CD8-positive, alpha-beta T cell (primary cell): ENCODE measurements at places on chromosomes 13 and 19.

DNA sequence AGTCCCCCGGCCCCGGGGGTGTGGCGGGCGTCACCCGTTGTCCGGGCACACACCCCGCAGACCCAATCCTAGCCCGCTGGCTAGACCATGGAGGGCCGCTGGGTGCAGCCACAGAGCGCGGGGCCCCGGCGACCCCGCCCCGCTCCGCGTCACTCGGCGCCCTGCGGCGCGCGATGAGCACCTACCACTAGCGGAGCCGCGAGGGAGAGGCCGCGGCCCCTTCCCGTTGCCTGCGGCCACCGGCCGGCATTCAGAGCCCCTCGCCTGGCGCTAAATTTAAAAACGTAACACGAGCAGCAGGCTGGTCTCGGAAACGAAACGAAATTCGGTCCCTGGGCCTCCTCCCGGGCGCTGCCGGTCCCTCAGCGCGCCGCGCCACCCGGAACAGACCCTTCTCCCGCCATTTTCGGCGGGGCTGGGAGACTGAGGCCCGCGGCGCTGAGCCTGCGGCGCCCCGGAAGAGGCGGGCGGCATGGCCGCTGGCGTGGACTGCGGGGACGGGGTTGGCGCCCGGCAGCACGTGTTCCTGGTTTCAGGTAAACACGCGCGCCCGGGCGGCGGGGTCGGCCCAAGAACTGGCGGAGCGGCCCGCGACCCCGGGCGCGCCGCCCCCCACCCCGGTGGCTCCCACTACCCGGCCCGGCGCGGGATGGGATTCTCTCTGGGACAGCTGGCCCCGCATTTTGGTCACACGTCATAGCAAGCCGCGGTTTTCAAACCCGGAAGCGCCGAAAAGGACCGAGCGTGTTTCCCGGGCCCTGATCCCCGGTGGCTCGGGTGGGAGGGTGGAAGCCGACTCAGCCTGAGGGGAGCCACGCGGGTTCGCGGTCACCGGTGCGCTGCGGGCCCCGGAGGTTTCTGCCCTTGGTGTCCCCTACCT is at the start of gene RNASEH2B:
Gene RNASEH2B (plus strand): TSS at position 187 of the 880 bp plus-strand sequence. CDS start 286 bp downstream, at position 473.
- DNase-seq, result peak; percentile 80

- DNase-seq, result no peak
These were observed 379.2 kb upstream of the MIR17HG start for GRCh38 chr13:90968166-90968904.

DNA sequence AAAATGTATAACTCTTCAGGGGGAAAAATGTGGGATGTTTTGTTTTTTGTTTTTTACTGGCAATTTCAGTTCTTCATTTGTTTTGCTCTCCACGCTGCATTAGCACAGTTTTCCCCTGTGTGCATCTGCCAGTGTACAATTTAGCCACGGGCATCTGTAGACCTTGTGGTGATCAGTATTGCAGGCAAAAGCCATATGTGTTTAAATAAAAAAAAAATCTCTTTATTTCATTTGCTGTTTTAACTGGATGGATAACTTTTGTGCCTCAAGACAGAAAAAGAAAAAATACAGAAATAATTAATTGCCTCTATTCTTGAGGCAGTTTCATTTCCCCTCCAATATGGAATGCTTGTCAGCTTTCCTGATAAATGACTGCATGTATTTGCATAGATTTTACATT is 7.9 kb upstream of the MAB21L1 start:
- no peak for DNase-seq

- no peak for DNase-seq
These were observed 1.8 kb downstream of the APOC4 start for GRCh38 chr19:44943801-44944249.

- no peak for DNase-seq
These were observed 154.9 kb upstream of the KLF12 start for GRCh38 chr13:74289107-74289506.

DNA sequence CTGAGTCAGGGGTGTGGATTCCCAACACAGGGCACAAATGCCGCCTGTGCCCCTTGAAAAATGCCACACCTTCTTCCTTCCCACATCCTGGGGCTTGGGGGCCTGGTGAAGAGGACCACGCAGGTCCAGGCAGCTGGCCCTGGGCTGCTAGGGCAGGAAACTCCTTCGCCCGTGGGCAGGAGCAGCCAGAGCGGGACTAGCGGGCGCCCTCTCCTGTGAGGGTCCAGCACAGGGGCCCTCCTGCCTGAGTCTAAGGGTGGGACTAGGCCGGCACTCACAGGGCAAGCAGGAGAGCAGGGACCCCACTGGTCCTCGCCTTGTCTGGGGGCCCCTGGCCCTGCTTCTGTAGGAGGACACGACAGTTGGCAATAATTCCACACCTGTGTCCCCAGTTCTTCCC is 7.5 kb upstream of the CEBPA start:
- no peak for DNase-seq

DNA sequence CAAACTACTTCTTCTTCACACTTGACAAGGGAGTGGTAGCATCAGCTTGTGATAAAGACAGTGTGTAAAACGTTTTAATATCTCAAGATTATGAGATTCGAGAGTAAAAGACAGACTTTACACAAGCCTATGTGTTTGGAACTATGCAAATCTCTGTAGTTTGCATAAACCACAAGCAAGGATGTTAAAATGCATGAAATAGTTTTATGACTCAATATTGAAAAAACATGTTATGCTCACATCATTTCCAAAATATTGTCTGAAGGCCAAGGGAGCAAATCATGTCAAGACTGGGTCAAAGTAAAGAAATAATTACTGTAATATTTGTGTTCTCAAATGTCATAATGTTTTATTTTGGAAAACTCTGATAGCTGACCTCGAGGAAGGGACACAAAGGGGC is 316.8 kb upstream of the KLF12 start:
- no peak for DNase-seq

GRCh38 chr13:66665991-66666390 is 564.1 kb downstream of the PCDH9 start:
- DNase-seq, result no peak

DNA sequence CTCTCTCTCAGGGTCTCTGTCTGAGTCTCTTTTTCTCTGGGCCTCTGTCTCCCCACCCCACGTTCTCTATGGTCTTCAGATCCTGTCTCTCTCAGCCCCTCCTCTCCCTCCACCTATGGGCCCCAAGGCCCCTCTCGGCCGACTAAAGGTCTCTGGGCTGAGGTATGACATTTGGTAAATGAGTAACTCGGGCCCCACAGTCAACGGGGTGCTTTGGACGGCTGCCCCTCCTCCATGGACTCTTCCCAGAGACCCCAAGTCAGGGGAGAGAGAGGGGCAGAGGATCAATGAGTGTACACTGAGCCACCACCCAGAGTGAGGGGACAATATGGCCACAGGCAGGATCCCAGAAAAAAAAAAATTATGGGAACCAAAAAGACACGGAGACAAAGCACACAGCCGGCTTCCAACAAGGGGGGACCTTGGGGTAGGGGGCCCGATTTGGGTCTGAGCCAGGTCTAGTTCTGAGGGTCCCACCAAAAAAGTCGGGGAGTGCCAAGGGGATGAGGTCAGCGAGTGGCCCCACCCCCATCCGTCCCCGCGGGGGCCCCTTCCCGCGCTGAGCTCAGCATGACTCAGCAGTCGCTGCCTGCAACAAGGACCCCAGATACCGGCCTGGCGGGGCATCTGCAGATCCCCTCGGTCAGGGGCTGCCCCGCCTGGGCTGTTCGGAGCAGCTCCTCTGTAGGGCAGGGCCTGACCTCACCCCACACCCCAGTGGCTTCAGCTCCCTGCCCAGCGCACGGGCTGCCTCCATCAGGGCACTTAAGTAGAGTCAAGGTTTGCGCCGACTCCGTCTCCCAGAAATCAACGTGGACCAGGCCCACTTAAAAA is 1.5 kb upstream of the FTL start:
- DNase-seq, result peak; percentile 47

GRCh38 chr13:99154064-99154463 is 46.6 kb upstream of the UBAC2 start:
- no peak for DNase-seq

- DNase-seq, result peak; percentile 36
These were observed 1.7 kb downstream of the TGFBR3L start for GRCh38 chr19:7916103-7916954.

GRCh38 chr19:38650172-38650775 is 2.8 kb downstream of the ACTN4 start:
- DNase-seq, result no peak

- DNase-seq, result no peak
These were observed 41.1 kb downstream of the ZNF729 start for GRCh38 chr19:22327321-22327720.

DNA sequence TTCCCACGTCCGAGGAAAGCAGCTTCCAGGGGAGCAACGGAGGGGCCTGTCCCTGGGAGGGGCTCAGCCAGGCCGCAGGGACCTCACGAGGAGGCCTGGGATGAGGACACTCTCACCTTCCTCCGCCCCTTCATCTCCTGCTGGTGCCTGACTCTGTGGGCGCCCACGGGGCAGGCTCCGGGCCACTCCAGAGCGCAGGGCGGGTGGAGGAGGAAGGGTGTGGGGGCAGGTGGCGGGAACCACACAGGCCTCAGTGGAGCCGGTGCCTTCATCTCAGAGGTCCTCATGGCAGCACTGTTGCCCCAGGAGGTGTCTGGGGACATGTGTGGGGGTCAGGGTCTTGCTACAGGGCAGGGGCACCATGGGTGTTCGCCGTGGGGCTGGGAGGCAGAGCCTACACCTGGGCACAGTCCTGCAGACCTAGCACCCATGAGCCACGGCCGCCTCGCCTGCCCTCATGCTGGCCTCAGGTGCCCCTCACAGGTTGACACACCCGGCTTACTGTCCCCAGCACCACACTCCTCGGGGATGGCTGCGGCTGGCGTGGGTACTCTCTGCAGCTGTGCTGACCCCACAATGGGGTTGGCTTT is 10.1 kb upstream of the TMEM255B start:
- no peak for DNase-seq

DNA sequence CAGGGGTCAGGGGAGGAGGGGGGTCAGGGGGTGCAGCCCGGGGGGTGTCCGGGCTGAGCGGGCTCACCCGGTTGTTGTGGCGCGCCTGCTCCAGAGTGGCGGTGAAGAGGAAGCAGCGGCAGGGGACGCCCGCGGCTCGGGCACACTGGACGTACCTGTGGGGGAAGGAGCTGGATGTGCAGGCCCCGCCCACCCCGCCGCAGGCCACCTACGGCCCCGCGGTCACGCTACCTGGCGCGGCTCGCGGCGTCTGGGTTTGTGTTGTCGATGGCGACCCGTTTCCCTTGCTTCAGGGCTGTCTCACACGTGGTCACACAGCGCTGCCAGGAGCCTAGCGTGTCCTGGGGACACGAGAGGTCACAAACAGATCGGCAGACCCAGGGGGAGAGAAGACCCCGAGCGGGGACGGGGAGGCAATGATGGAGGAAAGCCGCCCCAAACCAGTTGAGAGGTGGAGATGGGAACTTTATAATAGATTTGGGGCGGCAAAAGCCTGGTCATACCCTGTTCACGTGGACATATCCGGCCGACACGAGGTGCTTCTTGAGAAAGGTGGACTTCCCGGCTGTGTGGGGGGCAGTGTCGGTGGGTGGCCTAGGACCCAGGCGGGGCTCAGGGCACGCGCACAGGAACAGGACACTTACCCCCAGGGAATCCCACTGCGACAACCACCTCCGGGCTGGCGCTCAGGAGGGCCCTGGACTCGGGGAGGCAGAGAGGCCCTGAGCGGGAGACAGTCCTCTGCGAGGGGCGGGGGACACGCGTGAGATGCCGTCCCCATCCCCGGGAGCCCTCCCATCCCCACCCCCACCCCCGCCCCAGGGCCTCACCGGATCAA is 5.6 kb downstream of the PNKP start:
- no peak for DNase-seq

DNA sequence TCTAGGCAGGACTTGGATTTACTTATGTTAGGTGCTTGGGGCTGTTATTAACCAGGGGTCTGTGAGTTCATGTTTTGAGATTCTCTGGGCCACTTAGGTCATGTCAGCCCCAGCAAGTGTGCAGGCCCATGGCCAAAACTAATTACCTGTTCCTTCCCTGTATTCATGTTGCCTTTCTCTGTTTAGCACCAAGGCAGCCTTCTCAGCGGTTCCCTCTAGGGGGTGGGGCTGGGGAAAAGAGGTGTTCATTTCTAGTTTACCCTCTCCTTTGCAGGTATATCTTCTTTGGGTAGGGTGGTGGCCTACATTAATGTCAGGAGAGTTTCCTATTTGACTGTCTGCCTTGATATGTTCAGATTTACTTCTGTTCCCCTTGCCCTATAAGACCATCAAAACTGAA is 61.7 kb downstream of the PDS5B start:
- DNase-seq, result no peak

DNA sequence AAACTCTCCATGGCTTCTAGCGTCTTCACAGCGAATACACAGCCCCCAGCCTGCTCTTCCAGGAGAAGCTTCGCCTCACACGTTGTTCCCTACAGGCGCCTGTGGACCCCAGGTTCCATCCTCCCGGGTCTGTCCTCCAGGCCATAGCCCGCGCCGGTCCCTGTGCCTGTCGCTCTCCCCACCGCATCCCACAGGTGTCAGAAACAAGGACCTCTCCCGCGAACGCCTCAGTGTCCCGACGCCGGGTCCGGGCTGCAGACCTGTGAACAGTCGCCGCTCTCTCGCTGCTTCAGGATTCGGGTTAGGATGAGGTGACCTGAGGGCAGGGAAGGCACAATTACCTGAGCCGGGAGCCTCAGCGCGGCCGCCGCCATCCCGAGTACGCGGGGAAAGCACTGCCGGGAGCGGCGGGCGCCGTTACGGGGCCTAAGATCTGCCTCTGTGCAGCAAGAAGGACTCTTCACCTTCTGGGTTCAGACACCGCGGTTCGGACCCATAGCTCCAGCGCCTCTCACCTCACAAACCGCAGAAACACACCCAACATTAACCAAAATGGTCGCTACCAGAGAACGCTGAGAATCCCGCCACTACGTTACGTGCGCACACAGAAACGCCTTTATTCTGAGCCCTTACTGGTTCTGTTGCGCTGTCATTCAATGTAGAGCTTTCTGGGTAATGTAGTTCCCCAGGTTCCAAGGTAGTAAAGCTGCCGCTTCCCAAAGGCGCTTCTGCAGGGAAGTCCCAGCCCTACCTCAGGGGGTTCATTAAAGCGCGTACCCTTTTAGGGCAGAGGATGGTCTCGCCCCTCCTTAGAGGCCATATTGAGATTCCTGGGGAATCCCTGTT is at the start of gene ZNF418:
Gene ZNF418 (minus strand): TSS at position 583 of the 846 bp plus-strand sequence. CDS start 1,580 bp downstream, outside the sequence.
- peak; percentile 55 for DNase-seq

DNA sequence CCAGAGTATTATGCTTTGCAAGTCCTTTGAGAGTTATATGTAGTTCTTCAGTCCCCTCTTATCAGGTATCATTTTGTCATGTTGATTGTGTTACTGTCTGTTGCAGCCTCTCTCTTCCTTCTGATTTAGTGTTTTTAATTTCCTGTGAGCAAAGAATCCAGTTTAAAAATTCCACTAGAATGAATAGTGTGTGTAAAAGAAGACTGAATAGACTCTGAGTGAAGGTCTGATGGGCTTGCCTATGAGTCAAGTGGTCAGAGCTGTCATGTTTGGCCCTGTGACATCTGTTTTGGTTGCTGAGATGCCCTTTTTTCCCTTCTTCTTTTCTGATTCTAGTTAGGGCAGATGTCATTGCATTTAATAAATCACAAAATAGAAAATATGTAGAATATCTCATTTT is 23.3 kb upstream of the KCTD4 start:
- DNase-seq, result no peak

DNA sequence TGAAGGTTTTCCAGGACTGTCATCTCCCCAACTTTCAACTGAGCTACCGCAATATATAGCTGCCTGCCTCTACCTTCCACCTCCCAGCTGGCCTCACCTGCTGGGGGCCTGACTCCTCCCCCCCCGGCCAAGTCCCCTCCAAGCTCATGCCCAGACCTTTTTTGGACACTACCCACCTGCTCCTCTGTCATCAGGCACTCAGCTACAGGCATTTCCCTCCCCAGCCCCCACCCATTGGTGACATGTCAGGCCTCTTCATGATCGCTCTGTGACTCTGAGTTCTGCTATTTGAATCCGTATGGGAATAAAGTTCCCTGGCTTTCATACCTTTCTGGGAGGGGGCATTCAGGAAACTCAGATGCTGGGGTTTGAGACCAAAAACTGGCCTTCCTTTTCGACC is 1.8 kb downstream of the PRKACA start:
- no peak for DNase-seq
